Mucosa of gallbladder (tissue), 1 donor: ENCODE measurements at places on chromosomes 16 and 17. TPM values are rescaled to one million over a fixed set of nuclear protein-coding genes. Genes with fewer than 3 reads are reported as not detected.

GRCh38 chr16:69535123-69536050, 30.4 kb upstream of the NFAT5 start:
- DNase-seq: no peak

DNA sequence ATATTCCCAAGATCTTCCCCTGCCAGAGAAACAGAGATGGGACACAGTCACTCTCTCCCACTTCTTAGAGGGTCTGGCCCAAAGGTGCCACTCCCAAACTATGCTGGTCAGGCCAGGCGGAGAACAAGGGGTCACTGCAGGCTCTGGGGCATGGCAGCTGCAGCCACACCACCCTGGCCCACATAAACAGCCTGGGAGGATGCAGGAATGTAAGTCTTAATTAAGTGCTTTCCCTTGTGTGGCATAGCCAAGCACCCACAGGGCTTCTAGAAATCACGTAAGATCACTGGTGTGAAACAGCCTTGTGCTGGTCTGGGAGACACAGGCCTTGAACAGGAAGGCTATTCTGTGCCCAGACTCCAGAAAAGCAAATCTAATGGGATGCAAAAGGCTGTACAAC, 31.5 kb downstream of the ABCC12 start:
- no peak for DNase-seq

DNA sequence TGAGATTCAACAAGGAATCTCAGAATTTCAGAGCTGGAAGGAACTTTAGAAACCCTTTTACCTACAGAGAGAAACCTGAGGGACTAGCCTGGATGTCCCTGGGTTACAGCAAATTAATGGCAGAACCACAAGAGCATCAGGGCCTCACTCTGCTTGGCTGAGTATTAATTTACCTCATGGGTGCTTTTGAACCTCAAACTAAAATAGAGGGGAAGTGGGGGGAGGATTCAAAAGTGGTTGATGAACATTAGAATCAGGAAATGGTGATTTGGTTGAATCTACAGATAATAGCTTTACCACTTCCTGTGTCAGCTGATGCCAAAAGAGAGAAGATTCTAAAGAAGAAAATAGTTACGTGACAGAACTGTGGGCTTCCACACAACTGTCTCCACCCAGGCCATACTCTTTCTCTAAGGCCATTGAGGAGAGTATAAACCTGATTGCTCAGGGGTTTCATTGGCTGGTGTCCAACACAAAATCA, 11.3 kb upstream of the SKAP1 start:
- no peak for DNase-seq

GRCh38 chr17:73639322-73639721, 4.9 kb downstream of the SDK2 start:
- DNase-seq: no peak

- no peak for DNase-seq
Observed at GRCh38 chr16:57406881-57407280, 2.3 kb downstream of the CCL17 start.

- no peak for DNase-seq
Observed at GRCh38 chr16:24758373-24758772, 28.9 kb downstream of the TNRC6A start.

Gene CHST4
- 586 TPM for total RNA-seq

Gene KLHL36
- total RNA-seq: 76.2 TPM
